Type B pancreatic cell (in vitro differentiated cells): ENCODE measurements at places on chromosomes 1 and 21.
A peak's percentile ranks its signal among the peaks of the same experiment; 100 is the strongest.

DNA sequence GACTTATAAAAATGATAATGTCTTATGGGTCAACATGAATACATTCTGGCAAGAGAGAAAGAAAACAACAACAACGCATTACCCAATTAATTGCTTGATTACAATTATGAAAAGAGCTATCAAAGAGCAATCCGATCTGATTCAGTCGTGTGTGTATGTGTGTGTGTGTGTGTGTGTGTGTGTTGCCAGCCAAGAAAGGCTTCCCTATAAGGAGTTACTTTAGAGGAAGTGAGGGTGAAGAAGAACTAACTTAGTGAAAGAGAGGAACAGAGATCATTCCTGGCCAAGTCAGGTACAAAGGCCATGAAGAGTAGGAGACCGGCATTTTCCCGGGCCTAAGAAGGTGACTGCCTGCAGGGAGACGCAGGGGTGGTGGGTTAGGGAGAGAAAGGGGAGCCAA lies 9.4 kb downstream of the TMEM35B start:
- no peak for DNase-seq

DNA sequence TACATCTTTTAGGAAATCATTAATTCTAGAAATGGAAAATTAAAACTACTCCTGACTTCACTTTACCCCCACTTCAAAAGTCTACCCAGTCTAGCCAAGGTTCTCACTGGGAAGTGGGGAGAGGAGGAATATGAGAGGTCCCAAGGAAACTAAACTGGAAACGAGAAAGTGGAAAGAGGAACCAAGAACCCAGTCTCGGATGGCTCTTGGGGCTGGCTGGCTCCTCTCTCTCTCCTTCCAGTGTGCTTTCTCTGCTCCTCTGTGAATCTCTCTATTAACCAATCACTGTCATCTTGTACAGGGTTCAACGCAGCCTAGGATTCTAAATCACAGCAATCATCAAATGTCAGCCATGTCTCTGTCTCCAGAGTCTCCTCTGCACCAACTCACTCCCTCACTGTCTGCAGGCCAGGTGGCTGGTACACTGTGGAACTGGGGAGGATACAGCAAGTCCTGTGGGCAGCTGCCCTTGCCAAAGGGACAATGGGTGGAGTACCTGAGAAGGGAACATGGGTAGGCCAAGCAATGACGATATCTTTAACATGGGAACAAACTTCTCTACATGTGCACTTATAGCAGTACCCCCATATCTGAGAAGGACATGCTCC lies 33.7 kb downstream of the GNB1 start:
- no peak for DNase-seq

GRCh38 chr1:92363401-92363800 lies 64.5 kb downstream of the RPAP2 start:
- no peak for DNase-seq

GRCh38 chr21:43190951-43191350 lies 22.1 kb downstream of the CRYAA start:
- peak; percentile 51 for DNase-seq

DNA sequence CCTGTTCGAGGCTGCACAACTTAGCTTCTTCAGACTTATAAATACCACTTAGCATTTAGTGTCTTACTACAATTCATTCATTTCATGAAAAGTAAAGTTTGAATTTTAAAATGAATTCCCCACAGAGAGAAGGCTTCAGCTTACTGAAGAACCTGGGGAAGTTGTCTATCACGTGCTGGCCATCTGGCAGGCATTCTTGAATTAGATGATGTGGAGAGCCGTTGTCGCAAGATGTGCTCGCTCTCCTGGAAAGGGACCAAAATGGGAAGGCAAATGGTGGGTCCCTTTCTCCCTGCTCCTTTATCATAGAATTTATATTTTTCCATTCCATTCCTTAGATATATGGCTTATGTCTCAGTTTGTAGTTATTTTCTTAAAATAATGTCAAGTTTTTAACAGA lies 90.5 kb downstream of the CD247 start:
- no peak for DNase-seq

DNA sequence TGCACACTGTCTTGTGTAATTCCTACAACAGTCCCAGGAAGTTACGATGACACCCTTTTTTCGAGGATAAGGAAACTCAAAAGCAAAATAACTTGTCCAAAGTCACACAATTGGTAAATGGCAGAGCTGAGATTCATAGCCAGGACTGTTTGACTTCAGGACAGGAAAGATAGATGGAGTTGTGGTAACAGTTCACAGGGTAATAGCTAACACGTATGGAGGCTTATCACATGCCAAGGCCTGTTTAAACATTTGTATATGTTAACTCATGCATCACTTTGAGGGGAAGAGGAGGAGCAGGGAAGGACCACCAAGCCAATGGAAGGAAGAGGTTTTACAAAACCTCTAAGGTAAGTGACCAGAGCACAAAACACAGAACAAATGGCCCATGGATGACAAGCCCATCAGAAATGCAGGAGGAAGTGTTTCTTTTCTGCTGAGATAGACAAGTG lies 2.8 kb downstream of the DHCR24 start:
- no peak for DNase-seq

DNA sequence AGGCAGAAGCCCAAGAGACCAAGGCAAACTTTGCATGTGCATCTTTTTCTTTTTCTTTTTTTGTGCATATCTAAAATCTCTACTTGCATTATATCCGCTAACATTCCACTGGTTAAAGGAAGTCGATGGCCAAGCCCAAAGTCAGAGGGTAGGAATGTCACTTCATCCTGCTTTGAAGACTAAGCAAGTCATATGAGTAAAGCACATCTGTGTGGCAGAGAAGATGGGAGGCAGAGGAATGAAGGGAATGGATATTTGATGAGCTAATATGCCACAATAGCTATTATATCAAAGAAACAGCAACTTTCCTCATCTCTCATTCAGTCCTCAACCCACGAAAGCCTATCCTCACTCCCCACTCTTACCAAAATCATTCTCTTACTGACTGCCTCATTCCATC lies 59.3 kb downstream of the RNF220 start:
- no peak for DNase-seq

DNA sequence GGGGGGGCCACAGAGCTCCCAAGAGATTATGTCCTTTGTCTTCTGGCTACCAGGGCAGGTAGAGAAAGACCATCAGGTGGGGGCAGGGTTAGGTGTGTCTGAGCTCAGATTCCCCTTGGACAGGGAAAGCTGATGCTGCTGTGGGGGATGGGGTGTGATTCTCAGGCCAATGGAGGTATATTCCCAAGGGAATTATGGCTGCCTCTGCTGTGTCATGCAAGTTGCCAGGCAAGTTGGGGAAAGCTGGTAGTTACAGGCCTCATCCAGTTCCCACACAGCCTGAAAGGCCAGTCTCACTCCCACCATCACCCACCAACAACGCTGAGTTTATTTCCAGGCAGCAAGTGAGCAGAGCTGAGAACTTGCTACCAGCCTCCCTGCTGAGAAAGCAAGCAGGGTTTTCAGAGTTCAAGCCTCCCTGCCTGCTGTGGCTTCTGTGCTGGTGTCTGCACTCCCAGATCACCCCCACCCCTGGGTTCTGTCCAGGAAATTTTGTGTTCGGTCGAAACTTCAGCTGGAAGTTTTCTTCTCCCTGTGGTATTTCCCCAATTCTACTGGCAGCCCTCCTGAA lies 21.3 kb downstream of the IFI16 start:
- DNase-seq, result no peak

DNA sequence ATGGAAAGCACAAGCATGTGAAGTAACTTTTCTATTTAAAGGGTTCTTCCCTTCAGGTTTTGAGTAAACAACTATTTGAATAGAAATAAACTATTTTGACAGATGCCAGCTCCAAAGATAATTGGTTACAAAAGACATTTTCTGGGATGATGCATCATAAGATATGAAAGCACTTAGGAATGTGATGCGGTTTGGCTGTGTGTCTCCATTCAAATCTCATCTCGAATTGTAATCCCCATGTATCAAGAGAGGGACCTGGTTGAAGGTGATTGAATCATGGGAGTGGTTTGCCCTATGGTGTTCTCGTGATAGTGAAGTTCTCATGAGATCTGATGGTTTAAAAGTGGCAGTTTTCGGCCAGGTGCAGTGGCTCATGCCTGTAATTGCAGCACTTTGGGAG lies 6.4 kb downstream of the DISP1 start:
- no peak for DNase-seq
